ENCODE measurements at places on chromosomes 7 and 10.

DNA sequence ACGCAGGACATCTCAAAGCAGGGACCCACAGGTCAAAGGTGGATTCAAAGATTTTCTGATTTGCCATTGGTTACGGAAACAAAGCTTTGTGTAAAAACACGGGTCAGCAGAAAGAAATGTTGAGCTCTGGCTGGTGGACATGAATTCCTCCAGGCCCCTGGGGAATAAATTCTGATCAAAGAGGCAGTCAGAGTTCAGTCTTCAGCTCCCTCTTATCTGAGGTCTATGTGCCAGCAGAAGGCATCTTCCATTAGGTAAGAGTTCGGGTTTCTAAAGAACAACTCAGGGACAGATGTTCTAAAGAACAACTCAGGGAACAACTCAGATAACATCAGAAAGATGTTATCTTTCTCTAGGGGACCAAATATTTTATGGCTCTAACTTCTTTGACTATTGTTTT lies 64.9 kb upstream of the PALS2 start:
- DNase-seq, result no peak

DNA sequence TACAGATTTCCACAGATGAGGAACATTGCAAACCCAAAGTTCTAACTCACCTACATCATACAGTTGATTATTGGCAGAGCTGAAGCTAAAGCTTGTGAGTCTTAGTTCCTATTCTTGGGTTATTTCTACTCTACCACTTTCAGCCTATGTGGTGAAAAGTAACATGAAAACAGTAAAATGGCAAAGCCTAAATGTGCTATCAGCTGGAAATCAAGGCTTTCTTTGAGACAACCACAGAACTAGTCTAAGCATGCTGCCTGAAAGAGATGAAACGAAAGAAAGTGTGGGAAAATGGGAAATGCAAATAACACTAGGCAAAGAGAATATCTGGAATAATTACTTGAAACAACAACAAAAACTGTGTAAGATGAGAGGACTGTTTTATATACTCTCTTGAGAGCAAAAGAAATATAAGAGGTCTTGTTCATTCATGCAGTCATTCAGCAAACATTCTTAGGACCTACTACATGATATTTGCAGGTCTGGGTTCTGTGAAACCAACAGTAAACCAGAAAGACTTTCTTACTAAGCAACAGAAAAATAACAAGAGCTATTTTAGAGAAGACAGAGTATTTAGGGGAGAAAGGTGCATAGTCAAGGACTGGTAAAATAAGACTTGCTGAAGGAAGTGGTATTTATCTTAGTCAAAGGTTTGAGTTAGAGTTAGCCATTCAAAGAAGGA lies 437.1 kb downstream of the HTR7 start:
- no peak for DNase-seq

DNA sequence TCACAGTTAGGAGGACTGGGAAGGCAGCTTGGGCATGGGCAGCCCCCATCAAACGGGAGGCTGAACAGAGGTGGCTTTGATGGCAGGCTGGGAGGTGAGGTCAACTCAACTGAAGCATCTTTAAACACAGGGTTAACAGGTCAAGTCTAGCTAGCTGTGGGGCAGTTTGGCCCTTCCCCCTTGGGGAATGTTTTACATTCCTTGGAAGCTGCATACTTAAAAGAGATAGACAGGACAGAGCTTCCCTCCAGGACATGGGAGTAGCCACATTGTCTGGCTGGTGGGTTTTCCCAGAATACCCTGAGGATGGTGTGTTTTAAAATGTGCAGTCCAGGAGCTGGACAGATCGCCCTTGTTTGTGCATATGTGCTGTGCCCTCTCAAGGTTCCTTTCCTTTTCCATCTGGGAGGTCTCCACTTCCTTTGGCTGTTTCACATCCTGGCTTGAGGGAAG lies 6.8 kb upstream of the RASSF4 start:
- no peak for DNase-seq

DNA sequence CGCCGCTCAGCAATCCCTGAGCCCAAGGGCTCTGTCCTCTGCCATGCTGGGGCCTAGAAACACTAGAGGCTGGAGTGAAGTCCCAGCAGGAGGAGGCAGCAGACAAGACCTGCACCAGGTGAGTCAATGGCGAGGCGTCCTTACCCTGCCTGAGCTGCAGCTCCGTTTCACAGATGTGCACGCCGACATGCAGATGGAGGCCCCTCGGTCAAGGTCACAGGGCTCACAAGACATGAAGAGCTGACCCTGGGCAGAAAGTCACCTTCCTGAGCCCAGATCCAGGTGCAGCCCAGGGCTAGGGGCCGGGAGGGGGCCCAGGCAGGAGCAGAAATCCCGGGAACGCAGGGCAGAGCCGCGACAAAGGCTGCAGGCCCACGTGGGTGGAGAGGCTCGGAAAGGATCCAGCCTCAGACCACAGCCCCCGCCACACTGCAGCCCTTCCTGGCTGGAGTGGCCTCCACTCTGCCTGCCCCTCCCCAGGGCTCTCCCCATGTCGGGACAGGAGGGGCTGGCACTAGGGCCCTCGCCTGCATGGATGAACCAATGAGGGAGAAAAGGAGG lies 23.8 kb downstream of the PDGFA start:
- DNase-seq, result no peak

GRCh38 chr7:124152859-124153692 lies 120.2 kb upstream of the TMEM229A start:
- peak; percentile 29 for DNase-seq

- no peak for DNase-seq
Measured at GRCh38 chr7:34211018-34211417, 305.7 kb downstream of the BMPER start.

DNA sequence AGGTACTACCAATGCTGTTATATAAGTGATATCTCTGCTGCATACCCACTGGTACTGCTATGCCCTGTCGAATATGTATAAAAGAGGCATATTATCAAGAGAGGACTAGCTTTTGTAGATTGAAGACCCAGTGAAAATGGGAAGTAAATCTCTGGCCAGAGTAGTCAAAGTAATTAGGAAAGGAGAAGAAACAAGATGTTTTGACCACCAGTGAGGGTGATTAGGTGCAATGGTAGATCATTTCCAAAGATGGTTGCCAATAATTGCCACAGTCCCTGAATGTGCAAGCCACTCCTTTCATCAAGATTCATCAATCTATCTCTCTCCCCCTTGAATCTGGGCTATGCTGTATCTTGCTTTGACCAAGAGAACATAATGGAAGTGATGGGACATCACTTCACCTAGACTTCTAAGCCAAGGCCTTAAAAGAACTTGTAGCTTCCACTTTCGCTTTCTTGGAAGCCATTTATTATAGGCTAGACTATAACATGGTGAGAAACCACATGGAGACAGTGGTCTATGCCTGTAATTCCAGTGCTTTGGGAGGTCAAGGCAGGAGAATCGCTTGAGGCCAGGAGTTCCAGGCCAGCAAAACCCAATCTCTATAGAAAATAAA lies 52.6 kb upstream of the ST8SIA6 start:
- DNase-seq, result no peak

DNA sequence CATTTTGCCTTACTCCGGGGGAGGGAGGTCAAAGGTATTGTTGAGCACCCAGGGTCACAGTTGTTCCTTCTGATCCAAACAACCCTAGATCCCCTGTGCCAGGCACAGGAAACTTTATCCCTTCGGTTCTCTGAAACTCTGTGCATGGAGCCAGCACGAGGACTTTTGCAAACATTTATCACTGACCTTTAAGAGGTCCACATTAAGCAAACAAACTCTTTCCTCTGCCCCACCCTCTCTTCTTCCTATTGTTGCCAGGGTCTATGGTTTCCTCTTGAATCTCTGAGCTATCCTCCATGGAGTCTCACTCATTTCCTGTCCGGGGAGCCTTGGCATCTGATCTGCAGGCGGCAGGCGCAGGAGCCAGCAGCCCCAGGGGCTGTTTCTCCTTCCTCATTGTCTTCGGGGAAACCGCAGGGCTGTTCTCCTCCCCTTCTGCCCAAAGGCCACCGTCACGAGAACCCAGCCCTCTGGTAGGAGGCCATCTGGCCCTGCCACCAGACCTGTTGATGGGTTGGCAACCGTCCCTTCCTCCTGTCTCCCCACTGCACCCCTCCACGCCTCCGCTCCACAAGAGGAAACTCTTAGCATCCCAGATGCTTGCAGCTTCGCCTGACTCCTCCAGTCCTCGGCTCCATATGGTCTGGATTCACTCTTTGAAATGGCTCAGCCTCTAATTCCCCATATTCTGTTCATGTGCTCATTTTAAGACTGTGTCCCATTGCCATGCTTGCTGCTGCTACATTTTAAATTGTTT lies 327.3 kb upstream of the NRP1 start:
- peak; percentile 81 for DNase-seq

DNA sequence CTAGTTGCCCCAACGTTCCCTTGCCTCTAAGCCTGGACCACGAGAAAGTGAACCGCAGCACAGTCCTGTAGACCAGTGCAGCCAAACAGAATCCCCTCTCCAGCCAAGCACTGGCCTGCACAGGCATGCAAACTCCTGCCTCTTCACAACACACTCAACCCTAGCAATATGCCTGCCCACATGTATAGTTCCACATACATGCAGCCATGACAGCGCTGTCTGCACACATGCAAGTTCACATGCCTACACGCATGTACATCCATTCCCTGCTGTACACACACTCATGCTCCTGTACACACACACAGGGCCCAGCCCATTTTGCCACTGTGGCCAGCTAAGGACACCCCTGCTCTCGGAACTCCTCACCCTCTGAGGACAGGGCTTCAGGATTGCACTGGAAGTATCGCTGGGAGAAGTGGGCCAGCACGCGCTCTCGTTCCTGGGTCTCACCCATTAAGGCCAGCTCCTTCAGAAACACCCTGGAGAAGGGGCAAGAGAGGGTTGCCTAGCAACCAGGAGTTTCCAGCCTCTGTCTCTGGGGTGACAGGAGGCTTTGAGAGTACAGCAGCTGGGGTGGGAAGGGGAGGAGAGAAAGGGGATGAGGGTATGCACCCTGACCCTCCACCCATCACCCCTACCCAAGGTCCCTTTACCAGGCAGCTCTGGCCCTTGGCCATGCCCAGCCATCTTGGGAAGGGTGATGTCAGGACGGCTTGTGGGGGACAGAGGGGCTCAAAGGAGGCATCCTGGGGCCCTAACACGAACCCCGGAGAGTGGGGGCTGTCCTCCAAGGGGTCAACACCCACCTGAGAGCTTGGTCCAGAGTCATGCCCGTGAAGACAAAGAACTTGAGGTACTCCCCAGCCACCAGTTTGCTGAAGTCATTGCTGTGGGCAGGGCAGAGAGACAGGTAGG lies 7.0 kb downstream of the PSD start:
- no peak for DNase-seq

GRCh38 chr7:133778472-133778871 lies 348.7 kb upstream of the LRGUK start:
- no peak for DNase-seq

DNA sequence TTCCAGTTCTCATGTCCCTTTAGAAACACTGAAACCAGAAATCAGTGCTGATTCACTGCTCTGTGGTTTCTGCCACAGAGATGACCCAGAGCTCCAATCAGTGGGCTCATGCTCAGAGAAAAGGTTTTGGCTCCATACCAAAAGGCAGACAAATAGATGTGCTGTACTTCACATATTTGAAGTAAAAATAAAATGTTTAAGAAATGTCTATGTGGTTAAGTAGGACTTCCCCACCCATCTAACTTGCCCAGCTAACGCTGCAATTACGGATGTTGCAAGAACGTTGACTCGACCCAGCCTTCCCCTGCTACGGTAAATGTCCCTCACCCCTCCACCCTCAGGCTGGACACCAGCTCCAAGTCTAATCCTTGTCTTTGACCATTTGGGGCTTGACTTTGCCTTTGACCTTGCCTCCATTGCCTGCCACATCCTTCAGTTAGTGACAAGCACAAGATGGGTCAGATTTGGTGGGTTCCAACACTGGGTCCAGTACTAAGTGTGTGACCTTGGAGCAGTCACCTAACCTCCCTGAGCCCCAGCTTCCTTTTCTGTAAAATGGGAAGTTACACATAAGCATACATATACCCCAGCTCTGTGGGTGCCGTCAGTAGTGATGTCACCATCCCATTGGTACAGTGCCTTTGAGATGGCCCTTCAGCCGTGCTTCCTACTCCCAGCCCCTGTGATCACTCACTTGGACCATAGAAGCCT lies 95.8 kb downstream of the CHST15 start:
- DNase-seq, result peak; percentile 99

- no peak for DNase-seq
Measured at GRCh38 chr10:119597405-119598186, 832 bp upstream of the TIAL1 start.

DNA sequence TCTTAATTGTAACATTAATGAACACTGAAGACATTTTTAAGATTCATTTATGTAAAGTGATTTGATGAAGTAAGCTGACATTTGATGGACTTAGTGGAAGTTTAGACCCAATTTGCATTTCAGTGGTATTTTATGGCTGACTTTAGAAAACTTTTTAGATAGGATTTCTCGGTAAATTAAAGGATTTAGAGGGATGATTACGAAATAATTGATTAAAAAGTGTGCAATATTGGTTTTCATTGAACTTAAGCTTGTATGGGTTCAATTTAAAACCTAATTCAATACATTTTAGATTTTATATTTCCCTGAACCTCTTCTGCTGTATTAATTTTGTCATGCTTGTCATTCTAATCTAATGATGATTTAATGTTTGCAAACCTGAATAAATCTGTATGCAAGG lies 135.1 kb downstream of the SDK1 start:
- DNase-seq, result no peak

DNA sequence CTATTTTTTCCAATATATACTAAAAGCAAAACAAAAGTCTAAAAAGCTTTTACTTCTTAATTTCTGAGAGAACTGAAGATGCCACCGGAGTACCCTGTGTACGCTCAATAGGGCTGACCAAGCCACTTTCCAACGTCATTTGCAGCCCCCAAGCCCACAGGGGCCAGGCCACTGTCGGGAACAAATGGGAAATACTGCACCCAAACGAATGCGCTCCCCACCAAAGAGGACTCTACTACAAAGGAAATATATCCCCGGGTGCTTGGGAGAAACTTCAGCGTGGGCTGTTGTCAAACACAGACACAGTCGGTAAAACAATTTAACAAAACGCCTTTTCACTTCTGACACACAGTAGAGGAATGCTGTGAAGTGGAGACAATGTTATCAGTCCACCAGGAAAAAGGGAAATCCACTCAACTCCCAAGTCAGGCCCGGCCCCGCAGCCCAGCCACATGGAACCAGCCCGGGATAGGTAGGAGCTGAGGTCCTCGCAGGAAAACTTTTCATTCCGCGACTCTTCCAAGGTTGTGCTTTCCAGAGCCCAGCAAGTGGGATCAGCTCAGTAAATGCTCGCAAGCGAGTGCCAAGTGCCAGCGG lies 1.4 kb downstream of the PARD3 start:
- DNase-seq, result peak; percentile 84

All from fibroblast of lung (primary cell).